CD4-positive, alpha-beta T cell treated with Interleukin-6 at 100 ng/mL for 8 hours (primary cell): ENCODE measurements at places on chromosomes 2 and 18.

DNA sequence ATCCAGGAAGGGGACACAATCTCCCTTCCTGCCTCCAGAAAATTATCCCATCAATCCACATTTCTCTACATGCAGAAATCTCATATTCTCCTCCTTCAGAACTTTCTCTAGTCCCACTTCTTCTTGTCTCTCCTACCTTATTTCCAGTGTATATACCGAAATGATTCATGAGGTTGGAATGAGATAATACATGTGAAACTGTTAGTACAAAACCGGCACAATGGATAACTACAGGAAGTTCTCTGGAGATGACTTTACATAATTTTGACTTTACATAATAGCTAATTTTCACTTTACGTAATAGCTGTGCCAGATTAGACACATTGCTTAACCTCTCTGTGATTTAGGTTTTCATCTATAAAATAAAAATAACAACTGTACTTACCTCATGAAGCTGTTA, 801.3 kb downstream of the ERBB4 start:
- no peak for DNase-seq

DNA sequence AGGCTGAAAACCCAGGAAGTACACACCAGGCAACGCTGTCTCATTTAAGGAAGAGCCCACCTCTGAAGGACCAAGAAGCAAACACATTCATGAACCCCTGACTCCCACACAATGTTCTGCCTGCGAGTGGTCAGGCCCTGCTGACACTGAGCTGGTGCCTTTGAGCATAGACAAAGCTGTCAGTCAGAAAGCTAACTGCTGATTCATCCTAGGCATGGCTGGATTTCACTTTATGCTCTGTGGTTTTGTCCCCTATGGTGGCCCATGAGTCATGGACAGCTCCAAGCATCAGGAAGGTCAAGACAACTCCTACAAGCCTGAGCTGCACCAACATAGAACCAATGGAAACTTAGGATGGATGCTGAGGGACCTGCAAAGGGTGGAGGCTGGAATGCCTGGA, 78.9 kb downstream of the UXS1 start:
- DNase-seq: no peak

GRCh38 chr2:136010126-136010525, 24.7 kb upstream of the DARS1 start:
- DNase-seq: no peak

DNA sequence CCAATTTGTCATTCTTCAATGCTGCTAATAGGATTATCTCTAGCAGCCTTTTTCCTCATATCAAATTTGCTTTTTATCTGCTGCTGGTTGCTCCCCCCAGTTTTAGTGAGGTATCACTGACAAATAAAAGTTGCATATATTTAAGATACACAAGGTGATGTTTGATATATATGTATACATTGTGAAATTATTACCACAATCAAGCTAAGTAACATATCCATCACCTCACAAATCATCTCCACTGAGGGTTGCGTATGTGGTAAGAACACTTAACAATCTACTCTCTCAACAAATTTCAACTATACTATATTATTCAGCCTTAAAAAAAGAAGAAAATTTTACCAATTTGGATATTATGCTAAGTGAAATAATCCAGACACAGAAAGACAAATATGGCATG, 30.5 kb upstream of the UBE2E3 start:
- DNase-seq: no peak

DNA sequence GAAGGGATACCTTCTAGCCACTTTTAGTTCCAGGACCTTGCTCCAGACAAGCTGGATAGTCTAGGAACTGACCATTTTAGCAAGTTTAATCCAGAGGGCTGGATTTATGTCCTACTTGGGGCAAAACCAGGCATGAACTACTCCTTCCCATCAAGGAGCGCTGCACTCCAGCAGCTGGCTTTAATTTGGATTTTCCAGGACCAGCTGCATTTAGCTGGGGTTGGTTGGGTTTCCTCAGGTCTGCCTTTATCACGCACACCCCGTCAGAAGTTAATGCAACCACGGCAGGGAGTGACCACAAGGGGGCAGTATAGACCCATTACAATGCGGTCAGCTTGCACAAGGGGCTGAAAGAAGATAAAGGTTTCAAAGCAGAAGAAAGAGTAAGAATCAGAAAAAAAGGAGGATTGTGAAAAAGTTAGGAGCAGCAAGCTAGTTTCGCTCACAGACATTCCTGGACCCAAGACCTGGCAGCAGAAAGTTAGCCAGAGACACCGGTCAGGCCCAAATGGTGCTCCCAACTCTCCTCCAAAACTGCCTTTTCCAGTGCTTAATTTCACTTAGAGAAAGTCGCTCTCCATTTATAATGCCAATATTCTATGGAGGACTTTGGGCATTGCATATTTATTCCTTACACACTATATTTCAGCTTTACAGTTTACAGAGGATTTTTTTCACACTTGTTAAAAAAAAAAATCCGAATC, 40.1 kb downstream of the SLC4A1AP start:
- peak; percentile 81 for DNase-seq

- peak; percentile 28 for DNase-seq
These were observed 49.2 kb downstream of the CXCR4 start for GRCh38 chr2:136068581-136069227.

DNA sequence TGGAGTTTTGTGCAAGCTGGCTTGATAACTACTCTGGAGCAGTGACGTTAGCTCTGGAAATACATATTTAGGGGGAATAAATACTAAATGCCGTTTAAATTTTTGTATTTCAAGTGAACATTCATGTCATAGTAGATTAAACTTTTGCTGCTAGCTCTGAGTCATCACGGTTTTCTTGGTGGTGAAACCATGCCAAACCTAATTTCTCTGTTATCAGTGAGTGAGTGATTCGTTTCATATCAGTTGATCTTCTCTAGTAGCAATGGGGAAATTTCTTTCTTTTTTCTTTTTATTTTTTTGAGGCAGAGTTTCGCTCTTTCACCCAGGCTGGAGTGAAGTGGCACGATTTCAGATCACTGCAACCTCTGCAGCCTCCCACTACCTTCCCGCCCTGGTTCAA, 211.1 kb downstream of the PTPRM start:
- no peak for DNase-seq

DNA sequence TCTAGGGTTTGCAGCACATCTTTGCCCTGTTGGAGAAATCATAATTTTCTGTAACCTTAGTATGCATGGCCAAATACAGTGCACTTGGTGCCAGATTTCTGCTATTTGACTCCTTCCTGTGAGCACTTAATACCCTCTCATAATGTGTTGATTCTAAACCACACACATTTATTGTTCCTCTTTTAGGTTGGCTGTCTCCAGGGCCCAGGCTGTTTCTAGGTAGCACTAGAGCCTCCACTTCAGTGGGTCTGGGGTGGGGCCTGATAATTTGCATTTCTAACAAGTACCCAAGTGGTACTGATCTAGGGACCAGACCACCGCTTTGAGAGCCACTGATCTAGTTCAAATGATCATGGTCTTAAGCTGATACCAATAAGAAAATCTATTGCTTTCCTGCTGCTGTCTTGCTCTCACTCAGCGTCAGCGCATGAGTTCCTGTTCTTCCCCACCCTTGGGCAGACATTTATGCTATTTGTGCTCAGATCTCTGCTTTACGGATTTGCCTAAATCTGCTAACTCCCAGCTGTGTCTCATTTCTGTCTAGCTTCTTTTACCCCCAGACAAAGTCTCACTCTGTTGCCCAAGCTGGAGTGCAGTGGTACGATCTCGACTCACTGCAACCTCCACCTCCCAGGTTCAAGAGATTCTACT, 7.4 kb downstream of the PTRHD1 start:
- no peak for DNase-seq

- DNase-seq: no peak
These were observed 13.9 kb downstream of the SPATS2L start for GRCh38 chr2:200320344-200320743.

- no peak for DNase-seq
These were observed 69.8 kb upstream of the RASGRP3 start for GRCh38 chr2:33406622-33407021.

DNA sequence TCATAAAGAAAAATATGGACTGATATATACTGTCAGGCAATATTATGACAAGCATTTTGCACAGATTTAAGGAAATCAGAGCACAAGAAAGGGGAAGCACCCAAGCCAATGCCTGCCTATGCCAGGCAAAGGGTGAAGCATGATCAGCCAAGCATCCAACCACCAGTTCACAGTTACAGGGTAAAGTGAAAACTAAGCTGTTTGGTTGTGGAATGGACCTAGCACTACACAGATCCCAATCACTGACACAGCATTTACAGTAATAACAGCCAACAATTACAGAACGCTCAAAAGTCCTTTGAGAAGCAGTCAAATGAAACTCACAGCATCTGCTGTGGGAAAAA, 90.3 kb downstream of the SP3 start:
- DNase-seq: no peak

DNA sequence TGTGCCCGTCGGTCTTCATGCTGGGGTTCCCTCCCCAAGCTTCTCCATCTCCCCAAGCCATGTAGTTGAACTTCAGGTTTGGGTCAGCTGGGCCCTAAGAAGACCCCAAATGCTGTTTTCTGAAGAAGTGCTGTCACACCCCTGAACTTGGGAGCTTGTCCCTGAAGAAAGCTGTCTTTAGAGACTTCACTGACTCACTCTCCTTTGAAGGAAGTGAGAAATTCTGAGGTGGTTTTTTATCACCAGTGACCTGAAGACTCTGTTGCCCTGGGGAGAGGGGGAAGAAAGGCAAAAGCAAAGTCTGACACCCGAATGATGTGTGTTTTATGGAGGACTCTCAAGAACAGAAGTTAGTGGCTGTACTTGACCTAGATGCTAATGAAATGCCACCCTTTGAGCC, 83.6 kb upstream of the BCL2L11 start:
- no peak for DNase-seq

DNA sequence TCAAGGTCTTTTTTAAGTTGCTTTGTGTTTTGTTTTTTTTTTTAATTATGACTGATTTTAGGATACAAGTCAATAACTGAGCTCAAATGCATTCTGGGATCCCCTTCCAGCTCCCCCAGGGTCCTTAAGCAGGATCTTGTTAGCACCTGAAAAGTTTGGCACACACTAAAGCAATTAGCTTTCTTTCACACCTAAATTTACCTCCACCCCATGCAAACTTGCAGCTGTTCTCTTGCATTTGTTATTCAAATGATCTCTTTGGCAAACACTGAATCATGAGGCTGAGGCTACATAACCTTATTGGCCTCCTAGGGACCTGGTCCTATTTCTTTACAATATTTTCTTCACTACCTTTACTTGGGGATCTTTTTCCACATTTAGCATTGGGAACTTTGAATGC, 2026.1 kb upstream of the CELF4 start:
- no peak for DNase-seq

GRCh38 chr2:145066856-145067548, 547.1 kb upstream of the ZEB2 start:
- no peak for DNase-seq

- DNase-seq: no peak
These were observed 212.0 kb downstream of the TNS1 start for GRCh38 chr2:217790681-217791392.

- no peak for DNase-seq
These were observed 152.6 kb downstream of the IKZF2 start for GRCh38 chr2:212998626-212999359.

- no peak for DNase-seq
These were observed 39.9 kb upstream of the TSPYL6 start for GRCh38 chr2:54295911-54296310.

DNA sequence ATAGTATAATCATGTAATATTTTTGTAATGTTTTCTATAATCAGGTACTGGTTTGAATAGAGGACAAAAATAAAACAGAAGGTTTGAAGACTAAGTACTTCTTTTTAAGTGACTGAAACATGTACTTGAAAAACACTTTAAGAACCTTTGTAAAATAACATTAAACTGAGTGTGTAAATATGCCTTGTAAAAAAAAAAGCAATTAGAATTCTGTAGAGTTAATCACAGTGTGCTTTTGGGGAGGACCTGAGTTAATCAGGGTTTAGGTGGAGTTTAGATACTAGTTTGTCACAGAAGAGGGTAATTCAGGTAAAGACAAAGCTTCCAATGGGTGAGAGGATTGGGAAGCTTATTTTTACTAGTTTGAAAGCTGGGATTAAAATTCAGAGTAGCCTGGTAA, 10.3 kb downstream of the MBD5 start:
- no peak for DNase-seq

- no peak for DNase-seq
These were observed 691.8 kb upstream of the NRXN1 start for GRCh38 chr2:51723691-51724090.

DNA sequence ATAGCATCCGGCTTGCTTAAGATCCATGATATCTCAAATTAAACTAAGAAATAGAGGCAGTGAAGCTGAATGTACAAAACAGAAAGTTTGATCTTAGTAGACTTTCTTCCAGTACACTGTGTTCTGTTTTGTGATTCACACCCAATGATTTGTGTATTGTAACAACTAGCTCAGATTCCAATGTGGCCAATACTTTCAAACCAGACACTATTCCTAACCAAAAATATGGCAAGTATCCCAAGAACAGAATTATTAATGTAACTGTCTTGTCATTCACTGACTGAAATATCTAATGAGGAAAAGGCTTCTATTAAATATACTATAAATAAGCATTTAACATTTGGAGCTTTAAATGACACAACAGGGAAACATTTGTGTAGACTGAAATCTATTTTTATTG, 299.1 kb downstream of the NRXN1 start:
- DNase-seq: no peak

GRCh38 chr2:200003444-200003843, 48.1 kb downstream of the MAIP1 start:
- DNase-seq: no peak

GRCh38 chr2:158967114-158967730, 1.2 kb upstream of the TANC1 start:
- no peak for DNase-seq

DNA sequence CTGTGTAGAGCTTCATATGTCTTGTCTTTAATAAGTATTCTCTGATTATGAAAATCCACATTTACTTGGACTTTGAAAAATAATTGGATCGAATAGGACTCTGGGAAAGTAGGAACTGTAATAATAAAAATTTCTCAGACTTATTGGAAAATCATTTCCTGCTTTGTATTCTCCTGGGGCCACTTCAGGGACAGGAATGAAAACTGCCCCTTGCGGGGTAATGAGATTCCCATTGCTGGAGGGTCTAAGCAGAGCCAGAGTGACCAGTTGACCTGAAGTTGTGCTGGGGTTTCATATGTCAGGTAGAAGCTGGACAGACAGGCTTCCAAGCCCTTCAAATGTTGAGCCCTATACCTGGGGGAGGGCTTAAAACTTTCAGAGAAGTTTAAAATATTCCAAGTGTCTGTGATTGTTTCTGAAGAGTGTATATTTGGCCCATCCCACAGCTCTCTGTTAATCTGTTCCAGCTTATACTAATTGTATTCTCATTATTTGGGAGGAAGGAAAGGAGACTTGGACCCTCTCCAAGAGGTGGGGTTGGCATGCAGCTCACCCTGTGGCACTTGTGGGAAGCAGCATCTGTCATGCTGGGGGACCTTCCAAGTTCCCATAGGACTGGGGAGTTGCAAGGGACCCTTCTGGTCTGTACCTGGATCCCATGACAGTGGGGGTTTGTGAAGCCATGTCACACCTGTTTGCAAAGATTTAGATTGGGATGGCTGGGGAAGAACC, 268.7 kb upstream of the ATP5MC3 start:
- DNase-seq: no peak

DNA sequence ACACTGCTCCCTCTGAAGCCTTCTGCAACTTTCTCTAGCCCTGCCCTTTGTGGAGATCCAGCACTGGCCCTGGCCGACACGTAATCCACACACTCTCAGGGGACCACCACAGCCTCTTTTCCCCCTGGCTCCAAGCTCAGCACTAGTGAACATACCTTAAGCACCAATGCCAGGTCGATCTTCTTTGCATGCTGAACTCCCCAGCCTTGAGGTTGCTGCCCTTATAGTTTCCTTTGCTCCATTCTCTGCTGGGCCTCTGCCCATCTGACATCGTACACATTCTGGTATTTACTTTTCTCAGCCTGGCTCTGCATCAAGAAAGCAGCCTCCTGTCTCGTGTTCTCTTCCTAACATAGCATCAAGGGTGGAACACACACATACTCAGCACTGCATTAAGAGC, 361.5 kb downstream of the LPIN1 start:
- no peak for DNase-seq
